ENCODE measurements at places on chromosomes 3 and 15.

DNA sequence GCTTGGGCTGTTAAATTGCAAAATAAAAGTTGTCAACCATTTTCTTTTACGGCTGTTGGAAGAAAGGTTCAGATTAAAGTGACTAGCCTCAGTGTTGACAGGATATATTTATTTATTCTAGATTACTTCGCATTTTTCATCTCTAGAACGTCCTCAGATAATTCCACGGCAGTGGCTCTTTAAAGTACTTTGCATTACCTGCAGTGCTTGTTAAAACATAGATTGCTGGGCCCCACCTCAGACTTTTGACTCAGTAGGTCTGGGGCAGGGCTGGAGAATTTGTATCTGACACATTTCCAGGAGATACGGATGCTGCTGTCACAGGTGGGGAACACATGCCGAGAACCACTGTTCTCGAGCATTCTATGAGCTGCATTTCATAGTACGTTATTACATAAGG, 292.7 kb downstream of the EDEM1 start:
- no peak for DNase-seq

DNA sequence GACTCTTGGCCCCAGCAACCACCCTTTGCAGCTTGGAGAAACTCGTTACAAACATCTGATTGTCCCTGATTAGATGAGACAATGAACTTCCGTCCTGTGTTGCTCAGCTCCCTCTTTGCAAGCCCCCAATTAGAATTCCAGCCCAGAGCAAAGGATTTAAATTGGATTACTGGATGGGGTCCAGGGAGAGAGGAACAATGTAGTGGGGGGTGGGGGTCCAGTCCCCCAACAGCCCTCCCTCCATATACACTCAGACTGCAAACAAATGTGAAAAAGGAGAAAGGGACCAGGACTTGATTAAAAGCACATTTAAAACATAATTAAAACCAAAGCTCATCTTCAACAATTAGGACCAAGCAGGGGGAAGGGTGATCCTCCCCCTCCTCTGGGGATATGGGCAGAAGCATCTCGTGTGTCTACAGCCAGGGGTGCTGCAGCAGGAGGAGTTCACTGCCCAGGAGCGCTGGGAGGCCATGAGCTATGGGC, 71.7 kb upstream of the TMEM115 start:
- no peak for DNase-seq

GRCh38 chr3:137163241-137163871, 205.6 kb downstream of the IL20RB start:
- no peak for DNase-seq

GRCh38 chr3:55988905-55989304, 479.4 kb downstream of the ERC2 start:
- no peak for DNase-seq

DNA sequence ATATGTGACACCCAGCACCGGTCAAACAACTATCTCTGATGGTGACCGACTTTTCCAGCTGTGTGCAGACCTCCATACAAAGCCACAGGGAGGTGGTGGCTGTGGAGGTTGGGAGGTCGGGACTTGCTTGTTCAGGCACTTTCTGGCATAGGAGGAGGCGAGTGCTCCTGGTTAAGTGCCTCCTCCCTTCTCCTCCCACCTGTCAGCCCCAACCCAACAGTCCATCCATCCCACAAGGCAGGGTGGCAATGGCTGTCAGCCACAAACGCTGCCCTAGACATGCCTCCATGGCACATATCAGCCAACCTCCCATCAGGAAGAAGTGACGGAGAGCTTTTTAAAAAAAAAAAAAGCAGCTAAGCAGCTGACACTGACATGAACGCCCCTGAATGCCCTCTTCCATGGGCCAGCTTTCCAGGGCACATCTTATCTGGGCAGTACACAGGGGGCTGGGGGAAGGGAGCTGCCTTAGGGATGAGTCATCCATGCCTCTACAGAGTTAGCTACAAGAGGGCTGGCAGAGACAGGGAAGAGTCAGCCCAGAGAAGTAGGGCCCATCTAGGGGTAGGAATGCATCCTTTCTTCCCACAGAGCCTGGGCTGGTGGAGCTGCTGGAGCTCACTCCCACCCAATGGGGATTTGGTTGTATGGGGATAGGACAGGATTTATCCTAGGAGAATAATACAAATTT, 41.2 kb downstream of the CCDC12 start:
- no peak for DNase-seq

DNA sequence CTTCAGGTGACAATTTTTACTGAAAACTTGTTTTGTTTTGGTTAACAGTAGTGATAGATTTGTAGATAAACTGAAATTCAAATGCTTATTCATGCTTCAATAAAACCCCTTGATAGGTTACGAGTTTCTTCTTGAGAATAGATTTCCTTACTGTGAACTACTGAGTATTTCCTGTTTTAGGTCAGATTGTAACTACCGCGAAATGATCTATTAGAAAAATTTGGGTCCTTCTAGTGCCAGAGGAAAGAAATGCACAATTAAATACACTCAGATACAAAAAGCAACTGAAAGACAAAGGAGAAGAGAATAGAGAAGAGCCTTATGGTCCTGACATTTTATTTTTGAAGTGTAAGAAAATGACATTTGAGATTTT, 251.7 kb upstream of the TBL1XR1 start:
- no peak for DNase-seq

DNA sequence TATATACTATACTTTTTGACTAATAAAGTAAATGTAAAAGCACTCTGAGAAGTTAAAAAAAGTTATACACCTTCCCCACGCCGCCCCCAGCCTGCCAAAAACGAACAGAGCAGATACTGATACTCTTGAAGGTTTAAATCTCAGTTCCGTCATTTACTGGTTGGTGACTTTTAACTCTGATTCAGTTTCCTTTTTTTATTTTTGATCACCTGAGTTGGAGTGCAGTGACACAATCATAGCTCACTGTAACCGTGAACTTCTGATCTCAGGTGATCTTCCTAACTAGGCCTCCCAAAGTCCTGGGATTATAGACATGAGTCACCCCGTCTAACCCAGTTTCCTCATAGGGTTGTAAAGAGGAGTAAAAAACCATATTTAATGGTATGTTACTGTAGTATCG, 3.3 kb upstream of the TIPIN start:
- DNase-seq, result no peak

DNA sequence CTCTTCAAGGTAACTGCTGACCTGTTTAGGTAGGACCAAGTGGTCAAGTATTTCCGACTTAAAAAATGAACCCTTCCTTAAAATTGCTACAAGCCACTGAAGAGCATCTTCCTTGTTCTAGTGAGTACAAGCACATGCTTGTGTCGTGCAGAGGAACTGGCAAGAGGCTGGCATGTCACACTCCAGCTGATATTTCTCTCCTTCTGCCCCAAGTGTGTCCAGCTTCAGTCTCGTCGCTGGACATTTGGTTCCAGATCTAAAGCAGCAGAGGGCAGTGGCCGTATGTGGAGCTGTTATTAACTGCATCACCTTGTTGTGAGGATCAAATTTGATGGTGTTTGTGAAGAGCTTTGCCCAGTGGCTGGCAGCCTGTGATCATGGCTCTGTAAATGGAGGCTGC, 10.0 kb downstream of the RBP2 start:
- no peak for DNase-seq

- DNase-seq, result no peak
These were observed 50.3 kb upstream of the ACTL6A start for GRCh38 chr3:179512378-179512777.

DNA sequence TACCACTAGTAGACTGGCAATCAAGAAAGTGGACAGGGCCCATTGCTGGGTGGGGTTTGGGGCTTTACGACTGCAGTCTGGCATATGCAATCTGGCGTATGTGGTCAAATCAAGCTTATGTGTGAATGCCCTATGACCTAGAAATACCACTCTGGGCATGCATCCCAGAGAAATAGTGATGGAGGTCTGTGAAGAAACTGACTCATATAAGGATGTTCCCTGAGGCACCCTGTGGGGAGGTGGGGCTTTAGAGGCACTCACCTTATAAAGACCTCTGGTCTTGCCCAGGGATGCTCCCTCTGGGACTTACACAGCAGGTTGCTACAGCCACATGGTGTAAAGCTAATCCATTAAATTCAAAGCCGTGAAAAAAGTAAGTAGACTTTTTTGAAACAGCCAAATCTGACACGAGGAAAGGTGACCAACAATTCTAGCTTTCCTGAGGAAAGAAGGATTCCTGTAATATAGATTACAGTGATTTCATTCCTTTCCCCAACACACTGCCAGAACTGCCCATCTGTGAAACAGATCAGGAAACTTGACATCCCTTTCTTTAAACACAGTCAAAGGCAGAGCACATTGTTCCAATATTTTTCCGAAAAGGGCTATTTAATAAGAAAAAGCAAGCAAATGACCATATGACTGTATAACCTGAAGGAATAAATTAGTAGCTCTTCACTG, 13.6 kb downstream of the RARRES1 start:
- no peak for DNase-seq

DNA sequence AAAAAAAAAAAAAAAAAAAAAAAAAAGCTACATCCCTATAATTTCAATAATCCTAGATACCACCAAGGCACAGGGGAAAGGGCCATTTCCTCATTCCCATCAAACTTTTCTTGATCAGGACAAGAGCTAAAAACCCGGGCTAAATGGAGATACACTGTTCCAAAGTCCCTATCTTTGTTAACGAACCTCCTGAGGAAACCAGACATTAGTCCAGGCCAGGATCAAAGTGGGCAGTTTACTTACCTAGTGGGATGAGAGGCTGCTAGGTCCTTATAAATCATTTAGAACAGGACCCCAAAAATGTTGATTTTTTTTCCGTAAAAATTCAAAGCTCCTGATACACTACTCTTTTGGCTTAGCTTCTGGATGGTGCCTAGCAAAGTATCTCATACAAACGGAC, 35.6 kb downstream of the UBR1 start:
- no peak for DNase-seq

DNA sequence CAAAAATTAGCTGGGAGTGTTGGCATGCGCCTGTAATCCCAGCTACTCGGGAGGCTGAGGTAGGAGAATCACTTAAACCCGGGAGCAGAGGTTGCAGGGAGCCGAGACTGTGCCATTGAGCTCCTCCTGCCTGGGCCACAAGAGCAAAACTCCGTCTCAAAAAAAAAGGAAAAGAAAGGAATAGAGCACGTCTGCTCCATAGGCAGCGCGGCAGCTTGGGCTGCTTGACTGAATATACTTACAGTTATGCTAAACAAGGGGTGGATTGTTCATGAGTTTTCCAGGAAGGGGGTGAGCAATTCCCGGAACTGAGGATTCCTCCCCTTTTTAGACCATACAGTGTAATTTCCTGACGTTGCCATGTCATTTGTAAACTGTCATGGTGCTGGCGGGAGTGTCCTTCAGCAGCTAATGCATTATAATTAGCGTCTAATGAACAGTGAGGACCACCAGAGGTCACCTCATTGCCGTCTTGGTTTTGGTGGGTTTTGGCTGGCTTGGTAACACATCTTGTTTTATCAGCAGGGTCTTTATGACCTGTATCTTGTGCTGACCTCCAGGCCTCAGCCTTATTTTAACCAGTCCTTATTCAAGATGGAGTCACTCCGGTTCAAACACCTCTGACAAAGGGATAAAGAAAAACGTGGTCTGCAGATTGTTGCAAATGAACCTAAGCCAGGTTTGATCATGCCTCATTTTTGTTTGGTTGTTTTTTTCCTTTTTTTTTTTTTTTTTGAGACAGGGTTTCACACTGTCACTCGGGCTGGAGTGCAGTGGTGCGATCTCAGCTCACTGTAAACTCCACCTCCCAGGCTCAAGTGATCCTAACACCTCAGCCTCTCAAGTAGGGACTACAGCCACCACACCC, 24.9 kb upstream of the SENP5 start:
- DNase-seq, result no peak

DNA sequence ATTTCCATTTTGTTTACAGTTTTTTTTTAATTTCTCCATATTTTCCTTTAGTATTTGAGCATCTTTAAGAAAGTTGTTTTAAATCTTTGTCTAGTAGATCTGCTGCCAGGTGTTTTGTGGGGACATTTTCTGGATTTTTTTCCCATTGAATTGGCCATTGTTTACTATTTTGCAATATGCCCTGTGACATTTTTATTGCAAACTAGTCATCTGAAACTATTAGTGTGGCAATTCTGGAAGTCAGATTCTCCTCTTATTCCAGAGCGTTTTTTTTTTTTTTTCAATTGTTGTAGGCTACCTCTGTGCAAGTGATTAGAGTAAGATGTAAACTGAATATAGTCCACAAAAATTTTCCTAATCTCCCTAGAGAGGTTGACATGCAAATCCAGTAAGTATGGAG, 334.2 kb downstream of the PYDC2 start:
- no peak for DNase-seq

DNA sequence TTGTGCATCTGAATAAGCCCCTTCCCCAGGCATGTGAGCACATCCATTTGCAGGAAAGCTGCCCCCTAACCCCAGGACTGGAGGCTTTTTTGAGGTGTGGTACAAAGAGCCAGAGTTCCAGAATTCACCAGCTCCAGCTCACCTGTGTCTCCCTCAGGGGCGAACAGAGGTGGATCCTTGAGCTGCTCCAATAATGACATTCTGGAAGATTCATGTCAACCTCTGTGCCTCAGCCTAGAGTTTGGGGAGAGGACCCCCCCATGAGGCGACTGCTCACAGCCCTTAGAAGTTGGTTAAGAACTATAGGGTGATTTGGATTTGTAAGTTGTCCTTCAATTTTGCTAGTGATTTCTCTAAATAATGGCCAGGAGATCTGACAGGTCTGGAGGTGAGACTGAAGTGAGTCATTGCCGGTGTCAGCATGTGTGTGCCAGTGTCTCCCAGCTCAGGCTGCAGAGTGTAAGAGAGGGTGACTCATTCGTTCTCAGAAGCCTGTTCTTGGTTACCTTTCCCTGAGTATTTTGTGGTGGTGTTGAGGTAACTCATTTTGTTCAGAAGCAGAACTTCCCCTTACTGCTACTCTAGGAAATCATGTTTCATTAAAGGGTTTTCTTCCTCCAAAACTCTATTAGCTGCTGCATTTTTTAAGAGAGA, 136.9 kb upstream of the TOPAZ1 start:
- no peak for DNase-seq

- no peak for DNase-seq
These were observed 1.4 kb downstream of the WNT7A start for GRCh38 chr3:13878281-13879101.

DNA sequence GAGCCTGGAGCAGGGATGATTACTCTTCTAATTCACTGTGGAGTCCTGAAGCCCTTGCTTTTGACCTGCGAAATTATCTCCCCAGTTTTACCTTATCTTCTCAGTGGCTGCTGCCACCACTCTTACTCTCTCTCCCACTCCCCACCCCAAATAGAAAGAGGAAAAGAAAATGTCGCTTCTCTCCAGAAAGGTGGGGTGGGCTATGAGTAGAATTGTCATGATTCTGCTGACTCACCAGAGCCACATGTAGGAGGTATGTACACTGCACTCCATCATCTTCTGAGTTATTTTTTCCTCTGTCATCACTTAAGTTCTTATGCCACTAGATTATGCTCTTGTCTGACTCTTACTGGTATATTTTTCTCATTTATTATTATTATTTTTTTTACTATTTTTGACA, 43.9 kb upstream of the TMEM158 start:
- no peak for DNase-seq

- no peak for DNase-seq
These were observed 51.4 kb downstream of the SLC6A11 start for GRCh38 chr3:10867384-10867783.

- DNase-seq, result no peak
These were observed 78.3 kb upstream of the POLG start for GRCh38 chr15:89412905-89413411.

- no peak for DNase-seq
These were observed 24.3 kb upstream of the SV2B start for GRCh38 chr15:91075739-91076138.

GRCh38 chr3:181610973-181611265, 100.8 kb upstream of the SOX2 start:
- DNase-seq, result no peak

All from CD4-positive, alpha-beta T cell (primary cell).